G401 (cell line): ENCODE measurements at places on chromosomes 4 and X.
A peak's percentile ranks its signal among the peaks of the same experiment; 100 is the strongest.

DNA sequence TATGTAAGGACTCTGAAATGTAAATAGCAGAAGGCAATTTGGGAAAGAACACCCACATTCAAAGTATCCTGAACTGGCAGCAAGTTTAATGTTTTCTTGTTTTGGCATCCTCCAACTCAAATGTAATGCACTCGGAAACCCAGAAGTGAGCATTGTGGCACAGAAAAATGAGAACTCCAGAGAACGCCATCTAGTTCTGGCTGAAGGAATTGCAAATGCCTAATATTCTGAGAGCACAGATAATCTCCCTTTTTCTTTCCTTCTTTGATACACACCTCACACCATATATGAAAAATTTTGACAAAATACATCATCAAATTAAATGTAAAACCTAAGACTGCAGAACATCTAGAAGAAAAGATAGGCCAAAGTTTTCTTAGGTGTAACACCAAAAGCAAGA is 52.1 kb downstream of the PWWP3B start:
- no peak for DNase-seq

- no peak for DNase-seq
Observed at GRCh38 chr4:60857130-60857753, 342.9 kb upstream of the ADGRL3 start.

DNA sequence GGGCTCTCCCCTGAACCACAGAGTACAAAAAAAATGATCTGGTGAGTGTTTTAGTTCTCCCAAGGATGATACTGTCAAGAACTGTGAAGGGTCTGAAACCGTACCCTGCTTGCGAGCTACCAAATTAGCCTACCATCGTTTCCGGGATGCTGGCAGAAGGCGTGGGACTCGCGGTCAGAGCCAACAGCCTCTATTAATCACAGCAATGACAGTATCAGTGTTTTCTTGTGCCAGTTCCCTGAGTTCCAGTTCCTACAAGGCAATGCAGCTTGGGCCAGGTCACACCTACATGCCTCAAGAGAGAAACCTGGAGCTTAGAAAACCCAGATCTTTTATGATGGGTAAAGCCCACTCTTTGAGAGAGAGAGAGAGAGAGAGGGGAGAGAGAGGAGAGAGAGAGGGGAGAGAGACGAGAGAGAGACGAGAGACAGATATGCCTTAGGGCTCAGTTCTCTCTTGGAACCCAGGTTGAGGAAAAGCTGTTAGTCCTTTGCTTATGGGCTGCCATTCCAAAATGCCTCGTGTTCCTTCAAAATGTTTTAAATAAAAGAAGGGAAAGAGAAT is 327.8 kb downstream of the ARHGAP10 start:
- no peak for DNase-seq

- no peak for DNase-seq
Observed at GRCh38 chr4:5217421-5217820, 166.1 kb downstream of the STK32B start.

GRCh38 chr4:67746797-67747495 is 7.2 kb downstream of the GNRHR start:
- peak; percentile 47 for DNase-seq

GRCh38 chrX:50627696-50628095 is 157.1 kb upstream of the DGKK start:
- DNase-seq, result no peak

DNA sequence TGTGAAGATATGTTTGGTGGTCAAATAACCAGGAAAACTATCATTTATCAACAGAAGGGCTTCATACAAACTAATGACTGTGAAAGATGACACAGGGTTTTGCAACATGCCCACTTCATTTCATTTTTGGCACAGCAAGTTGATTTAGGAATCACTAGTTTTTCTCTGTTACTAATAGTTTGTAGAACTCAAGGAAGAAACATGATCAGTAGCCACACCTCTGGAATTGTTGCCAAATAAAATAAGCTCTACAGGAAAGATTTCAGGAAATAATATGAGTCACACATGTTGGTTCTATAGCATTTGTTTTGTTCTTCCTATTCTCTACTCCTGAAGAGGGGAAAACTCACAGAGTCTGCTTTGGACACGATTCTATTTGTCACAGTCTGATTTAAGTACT is 255.4 kb downstream of the TLL1 start:
- DNase-seq, result no peak

DNA sequence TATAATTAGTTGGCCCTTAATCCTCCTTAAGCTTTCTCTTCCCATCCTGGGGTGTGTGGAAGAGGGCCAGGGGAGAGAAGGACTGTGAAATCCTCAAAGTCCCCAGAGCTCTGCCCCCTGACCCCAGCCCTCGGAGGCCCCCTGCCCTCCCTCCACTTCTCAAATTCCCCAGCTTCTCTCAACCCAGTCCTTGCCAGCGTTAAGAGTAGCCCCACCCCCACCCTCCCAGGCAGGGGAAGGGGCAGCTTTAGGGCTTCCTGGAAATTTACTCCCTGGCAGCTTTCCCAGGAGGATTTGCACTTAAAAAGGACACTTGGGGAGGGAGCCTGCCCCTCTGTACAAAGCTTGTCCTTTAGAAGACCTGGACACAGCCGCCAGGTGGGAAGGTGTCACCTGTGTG is 11.8 kb upstream of the CD40LG start:
- DNase-seq, result no peak

DNA sequence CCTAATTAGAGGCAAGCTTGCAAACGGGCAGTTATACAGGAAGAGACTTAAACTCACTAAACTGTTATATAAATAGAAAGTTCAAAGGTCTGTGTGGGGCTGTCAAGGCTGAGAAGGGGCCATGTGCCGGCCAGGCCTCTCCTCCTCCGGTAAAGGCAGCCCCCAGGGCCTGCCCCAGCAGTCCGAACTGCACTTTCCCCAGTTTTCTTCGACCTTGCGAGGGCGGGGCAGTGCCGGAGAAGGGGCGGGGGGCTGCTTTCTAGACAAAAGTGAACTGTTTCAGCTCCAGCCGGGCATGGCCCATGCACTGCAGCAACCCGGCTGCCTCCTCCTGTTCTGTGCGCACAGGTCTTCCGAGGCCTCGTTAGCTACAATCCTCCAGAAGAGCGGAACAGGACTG is 4.1 kb downstream of the AFF2 start:
- DNase-seq, result no peak

- no peak for DNase-seq
Observed at GRCh38 chr4:19324184-19324583, 927.5 kb upstream of the SLIT2 start.

DNA sequence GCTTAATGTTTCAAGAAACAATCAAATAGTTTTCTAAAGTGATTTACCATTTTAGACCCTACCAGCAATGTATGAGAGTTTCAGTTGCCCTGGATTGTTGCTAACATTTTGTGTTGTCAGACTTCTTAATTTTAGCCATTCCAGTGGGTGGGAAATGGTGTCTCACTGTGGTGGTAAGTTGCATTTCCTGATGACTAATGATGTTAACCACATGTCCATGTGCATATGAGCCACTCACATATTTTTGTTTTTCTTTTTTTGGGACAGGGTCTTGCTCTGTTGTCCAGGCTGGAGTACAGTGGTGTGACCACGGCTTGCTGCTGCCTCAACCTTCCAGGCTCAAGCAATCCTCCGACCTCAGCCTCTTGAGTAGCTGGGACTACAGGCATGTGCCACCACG is 48.3 kb downstream of the MED28 start:
- DNase-seq, result no peak

GRCh38 chr4:100083289-100083688 is 107.0 kb downstream of the DDIT4L start:
- DNase-seq, result no peak

GRCh38 chr4:82777857-82778525 is 20.6 kb downstream of the SCD5 start:
- no peak for DNase-seq

GRCh38 chr4:10872833-10873517 is 188.4 kb upstream of the CLNK start:
- DNase-seq, result no peak

GRCh38 chr4:7650606-7651385 is 216.1 kb upstream of the PSAPL1 start:
- DNase-seq, result no peak

DNA sequence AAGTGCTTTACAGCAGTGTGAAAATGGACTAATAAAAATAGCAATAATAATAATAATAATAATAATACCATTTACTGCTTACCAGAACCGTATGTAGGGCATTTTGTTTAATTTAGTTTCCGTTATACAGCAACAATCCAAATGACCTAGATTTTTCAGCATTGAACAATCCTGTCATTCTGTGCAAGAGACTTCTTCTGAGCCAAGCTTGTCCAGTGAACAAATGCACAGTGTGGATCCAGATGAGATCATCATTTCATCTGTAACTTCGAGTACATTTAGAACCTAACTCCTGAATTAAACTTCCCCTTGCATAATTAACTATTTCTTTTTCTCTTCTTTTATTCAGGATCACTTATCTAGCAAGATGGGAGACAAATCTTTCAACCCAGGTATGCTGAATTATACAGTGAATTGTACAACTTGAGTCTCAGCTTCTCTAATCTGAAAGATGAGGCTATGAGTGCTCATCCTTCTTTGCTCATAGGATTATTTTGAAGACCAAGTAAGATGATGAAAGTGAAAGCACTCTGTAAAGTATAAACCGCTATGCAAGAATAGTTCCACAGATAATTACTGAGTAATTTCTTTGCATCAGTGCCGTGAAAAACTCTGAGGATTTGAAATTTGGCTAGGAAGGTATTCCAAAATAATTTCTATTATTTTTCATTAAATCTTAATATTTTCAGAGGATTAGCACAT is 6.6 kb downstream of the CLNK start:
- peak; percentile 79 for DNase-seq

- no peak for DNase-seq
Observed at GRCh38 chr4:155234206-155234605, 25.8 kb downstream of the NPY2R start.

DNA sequence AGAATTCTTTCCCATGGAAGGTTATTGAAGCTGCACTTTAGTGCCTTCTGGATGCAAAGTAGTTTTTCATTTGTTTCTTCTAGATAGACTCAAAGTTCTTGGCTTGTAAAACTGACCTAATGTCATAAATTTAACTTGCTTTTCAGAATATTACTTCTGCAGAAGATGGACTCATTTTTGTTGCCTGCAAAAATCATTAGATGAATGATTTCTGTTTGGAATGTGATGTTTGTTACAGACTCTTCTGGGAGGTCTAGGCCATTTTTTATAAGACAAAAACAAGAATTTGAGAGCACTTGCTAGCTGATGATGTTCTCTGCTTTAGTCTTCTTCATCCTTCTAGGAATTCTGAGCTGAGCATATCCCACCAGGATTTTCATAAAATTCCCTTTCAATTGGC is 308.6 kb upstream of the GIMD1 start:
- no peak for DNase-seq

GRCh38 chr4:161247831-161248230 is 916.0 kb downstream of the FSTL5 start:
- no peak for DNase-seq

- DNase-seq, result peak; percentile 87
Observed at GRCh38 chr4:159547645-159548308, 444.9 kb downstream of the RAPGEF2 start.

DNA sequence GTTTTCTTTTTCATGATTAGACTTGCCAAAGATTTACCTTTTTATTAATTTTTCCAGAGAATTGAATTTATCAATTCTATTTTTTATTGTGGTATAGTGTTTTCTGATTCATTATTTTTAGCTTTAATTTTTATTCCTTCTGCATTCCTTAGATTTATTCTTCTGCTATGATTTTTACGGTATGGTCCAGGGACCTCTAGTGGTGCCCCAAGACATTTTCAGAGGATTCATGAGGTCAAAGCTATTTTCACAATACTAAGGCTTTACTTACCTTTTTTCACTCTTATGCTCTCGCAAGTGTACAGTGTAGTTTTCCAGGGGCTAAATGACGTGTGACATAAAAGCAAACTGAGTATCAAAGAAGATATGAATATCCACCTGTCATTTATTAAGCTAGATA is 8.0 kb downstream of the RADX start:
- peak; percentile 0 for DNase-seq

DNA sequence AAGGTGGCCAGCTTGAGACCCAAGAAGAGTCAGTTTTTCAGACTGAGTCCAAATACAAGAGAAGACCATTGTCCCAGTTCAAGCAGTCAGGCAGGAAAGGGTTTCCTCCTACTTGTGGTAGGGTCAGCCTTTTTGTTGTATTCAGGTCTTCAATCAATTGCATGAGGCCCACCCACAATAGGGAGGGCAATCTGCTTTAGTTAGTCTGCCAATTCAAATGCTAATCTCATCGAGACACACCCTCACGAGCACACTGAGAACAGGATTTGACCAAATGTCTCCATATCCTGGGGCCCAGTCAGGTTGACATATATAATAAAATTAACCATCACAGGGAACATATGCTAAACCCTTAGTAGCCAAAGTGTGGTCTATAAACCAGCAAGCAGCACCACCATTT is 75.3 kb upstream of the FRMPD3 start:
- no peak for DNase-seq

GRCh38 chr4:162282684-162283083 is 118.9 kb upstream of the FSTL5 start:
- no peak for DNase-seq

DNA sequence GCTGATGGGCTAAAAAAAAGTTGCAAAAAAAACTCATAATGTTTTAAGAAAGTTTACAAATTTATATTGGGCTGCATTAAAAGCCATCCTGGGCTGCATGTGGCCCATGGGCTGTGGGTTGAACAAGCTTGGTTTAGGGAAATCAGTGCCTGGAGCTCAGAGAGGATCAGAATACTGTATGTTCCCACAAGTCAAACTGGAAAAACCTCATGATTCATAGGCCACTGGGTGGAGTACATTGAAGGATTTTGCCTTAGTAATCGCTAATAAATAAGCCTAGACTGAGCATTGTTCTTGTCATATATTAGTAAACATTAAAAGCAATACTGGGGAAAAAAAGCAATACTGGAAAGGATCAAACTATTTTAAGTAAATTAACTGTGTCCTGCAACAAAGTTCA is 246.3 kb upstream of the TAPT1 start:
- no peak for DNase-seq

GRCh38 chr4:1014291-1015167 is 3.1 kb downstream of the FGFRL1 start:
- DNase-seq, result no peak
